Motor neuron (in vitro differentiated cells): ENCODE measurements at places on chromosomes 1 and 21. TPM values are rescaled to one million over a fixed set of nuclear protein-coding genes. Genes with fewer than 3 reads are reported as not detected.

GRCh38 chr1:36393686-36394085, 4.0 kb downstream of the LSM10 start:
- no peak for ATAC-seq

GRCh38 chr1:37147392-37147831, 113.1 kb upstream of the GRIK3 start:
- ATAC-seq: no peak

- no peak for ATAC-seq
Observed at GRCh38 chr1:36573445-36573844, 90.7 kb upstream of the CSF3R start.

GRCh38 chr1:228894442-228894989, 159.2 kb downstream of the RHOU start:
- no peak for ATAC-seq

DNA sequence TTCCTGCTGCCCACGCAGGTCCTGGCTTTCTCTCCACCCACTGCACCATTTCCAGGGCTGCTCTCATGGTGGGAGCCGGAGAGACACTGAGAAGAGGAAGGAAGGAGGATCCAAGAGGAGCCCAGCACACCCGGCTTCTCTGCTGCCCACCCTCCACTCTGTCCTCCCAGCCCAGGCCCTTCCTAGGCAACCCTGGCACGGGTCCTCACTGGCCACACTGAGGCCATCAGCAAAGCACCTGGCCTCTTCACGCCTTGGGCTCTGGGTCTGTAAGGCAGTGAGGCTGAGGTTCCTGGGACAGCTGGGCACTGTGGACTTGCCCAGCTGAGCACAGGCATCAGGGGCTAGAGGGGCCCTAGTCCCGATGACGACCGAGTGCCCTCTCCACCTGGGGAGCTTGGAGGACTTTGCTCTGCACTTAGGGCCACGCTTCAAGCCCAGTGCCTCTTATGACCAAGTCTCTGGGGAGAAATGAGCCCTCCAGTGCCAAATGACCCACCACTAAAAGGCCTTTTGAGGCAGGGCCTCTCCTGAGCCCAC, 43.1 kb downstream of the PDE9A start:
- ATAC-seq: no peak

GRCh38 chr1:56473582-56474270, 105.6 kb downstream of the PLPP3 start:
- no peak for ATAC-seq

DNA sequence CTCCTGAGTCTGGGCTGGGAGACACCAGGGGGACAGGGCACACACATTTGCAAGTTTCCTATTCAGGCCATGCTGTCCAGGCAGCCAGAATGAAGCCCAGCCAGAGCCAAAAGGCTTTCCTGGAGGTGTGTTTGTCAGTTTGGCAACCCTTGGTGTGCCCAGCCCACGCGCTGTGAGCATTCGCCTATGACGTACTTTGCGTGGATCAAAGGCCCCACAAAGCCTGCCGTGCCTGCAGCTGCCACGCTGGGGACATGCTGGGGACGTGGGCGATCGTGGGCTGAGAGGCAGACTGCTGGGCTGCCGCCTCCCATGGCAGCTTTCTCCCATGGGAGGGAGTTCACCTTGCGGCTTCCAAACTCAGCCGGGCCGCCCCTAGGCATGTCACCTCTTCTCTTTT, 57.5 kb downstream of the CD247 start:
- ATAC-seq: no peak

CYP4A11 gene
- total RNA-seq: 0.30 and 0.70 TPM in 2 replicates

KDF1 gene
- total RNA-seq: 0.52 and 0.79 TPM in 2 replicates
